ENCODE measurements at places on chromosomes 1 and 21.

GRCh38 chr1:169113613-169114119 lies 7.2 kb downstream of the ATP1B1 start:
- DNase-seq = no peak

- DNase-seq = no peak
Measured at GRCh38 chr1:150262388-150263320, 5.1 kb downstream of the CA14 start.

DNA sequence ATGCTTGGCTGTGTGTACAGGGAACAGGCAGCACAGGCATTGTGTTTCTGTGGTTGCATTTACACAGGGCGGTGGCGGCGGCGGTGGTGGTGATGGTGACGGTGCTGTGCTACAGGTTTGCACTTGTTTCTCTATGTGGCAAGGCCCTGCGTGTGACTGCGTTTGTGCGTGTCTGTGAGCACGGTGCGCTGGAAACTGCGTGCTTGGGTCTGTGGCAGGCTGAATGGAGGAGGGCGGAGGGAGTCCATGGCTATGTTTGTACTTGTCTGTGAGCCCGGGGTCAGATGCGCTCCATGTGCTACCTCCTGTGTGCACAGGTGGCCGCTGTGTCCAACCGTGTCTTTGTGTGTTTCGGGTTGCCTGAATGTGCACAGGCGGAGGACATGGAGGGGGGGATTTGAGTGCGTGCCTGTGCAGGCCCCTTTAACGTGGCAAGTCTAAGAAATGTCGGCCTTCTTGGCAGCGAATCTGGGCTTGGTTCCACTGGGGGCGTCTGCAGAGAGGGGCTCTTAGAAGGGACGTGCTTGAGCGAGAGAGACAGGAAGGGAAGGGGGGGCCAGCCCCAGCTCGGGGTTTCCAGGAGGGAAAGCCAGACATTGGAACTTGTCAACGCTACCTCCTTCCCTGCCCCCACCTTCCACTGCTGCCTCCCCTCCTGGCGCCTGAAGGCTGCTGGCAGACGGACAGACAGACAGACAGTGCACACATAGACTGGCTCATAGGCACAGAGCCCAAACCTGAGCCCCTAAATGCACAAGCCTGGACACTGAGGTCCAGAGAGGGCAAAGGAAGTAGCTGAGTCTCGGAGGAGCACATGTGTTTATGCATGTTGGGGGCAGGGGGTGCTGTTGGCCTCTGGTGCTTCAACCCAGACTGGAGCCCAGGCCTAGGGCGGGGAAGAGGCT lies 32.7 kb upstream of the WASF2 start:
- DNase-seq = peak; percentile 59

GRCh38 chr1:185490924-185491323 lies 173.9 kb upstream of the IVNS1ABP start:
- no peak for DNase-seq

- peak; percentile 20 for DNase-seq
Measured at GRCh38 chr1:172845371-172845770, 186.5 kb downstream of the FASLG start.

GRCh38 chr1:90835661-90836344 lies 118.7 kb upstream of the BARHL2 start:
- DNase-seq = no peak

GRCh38 chr1:109791495-109792043 lies 27.8 kb upstream of the EPS8L3 start:
- DNase-seq = no peak

DNA sequence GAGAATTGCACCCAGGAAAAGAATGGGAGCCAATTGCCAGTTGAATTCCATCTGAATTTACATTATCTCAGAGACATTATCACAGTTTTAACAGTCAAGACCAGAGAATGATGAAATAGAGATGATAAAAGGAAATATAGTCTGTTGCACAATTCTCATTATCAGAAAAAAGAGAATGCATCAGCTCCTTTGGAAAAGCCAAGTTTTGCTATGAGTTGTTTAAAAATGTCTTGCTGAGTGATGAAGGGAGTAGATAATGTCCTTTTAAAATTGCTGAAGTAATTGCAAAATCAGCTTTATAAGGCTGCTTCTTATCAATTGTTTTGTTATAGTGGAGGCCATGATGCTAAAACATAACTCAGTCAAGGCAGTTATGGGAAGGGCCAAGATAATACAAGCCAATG lies 37.9 kb upstream of the EEIG2 start:
- DNase-seq = no peak

DNA sequence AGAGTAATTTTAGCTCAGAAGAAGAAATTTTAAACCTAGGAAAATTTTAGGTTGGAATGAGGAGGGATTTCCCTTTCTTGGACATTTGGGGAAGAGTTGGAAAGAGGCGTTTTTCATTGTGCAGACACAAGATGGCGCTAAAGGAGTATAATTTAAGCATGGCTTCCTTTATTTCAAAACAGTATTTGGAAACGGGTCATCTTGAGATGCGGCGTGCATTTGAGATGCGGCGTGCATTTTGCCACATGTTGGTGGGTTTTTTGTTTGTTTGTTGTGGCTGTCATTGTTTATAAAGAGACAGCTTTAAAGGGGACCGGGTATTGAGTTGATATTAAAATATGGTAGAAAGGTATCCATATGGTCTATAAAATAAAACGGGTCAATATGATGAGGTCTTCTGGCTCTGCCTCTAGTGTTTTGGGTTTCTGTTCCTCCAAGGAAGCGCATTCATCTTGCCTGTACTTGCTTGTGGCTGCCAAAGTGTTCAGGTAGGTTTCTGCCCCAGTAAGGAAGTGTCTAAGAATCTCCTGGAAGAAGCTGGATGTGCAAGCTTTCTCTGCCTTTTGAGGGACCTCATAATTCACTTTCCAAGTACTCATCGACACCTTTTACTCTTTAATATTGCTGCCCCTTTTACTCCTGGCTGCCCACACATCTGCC lies 210.3 kb downstream of the SLC35F3 start:
- DNase-seq = no peak

GRCh38 chr1:38153778-38154470 lies 107.3 kb upstream of the POU3F1 start:
- DNase-seq = no peak

GRCh38 chr1:87528754-87529517 lies 200.3 kb downstream of the LMO4 start:
- DNase-seq = no peak

GRCh38 chr1:208737922-208738321 lies 493.7 kb upstream of the PLXNA2 start:
- no peak for DNase-seq

DNA sequence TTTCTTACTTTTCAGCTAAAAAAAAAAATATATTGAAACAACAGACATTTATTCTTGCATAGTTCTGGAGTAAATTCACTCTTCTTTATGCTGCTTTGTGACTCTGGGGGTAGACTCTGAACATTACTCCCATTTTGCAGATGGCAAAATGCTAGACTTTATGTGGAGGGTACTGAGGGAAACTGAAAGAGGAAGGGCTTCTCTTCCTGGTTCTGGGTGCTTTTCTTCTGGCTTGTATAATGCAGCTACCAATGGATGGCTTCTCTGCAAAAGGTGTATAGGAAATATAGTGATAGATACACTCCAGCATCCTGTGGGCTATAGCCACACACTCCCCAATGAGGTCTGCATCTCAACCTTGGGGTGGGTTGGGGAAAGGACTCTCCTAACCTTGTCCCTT lies 19.7 kb upstream of the ZBTB40 start:
- no peak for DNase-seq

- DNase-seq = no peak
Measured at GRCh38 chr1:183114441-183114840, 71.6 kb upstream of the LAMC2 start.

GRCh38 chr1:158700552-158700951 lies at the start of gene OR6K2:
OR6K2 (minus strand) TSS chr1:158700652; CDS start chr1:158700652, 0 bp downstream.
- DNase-seq = no peak

DNA sequence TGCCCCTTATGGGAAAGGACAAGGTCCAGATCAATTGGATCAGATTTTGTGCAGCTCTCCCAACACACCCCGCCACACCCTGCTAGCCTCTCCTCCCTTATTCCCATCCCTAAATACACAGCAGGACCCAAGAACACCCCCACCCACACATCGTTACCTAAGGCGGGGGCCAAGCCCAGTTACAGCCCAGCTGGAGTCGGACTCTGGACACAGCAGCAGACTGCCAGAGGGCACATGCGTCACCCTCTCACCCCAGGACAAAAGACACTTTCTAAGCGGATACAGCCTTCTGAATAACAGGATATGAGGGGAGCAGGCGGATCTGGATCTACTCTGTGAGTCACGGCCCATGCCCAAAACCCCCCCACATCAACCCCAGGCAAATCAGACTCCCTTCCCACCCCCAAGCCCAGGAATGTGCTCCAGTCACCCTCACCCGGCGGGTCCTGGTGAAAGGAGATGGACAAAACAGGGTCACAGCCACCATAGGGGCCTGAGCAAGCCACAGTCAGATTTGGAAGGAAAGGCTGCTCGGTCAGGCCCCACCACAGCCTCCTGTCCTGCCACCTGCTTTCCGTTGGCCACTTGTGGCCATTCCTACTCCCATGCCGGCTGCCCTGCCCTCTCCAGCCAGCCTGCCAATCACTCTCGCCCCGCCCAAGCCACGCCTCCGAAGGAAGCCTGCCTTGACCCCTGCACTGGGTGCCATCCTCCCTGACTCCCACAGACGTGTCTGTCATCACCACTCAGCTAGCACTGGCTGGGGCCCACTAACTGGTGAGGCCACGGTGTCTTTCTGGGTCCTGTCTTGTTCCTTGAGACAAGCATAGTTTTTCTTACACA lies 4.0 kb downstream of the S100A16 start:
- no peak for DNase-seq

DNA sequence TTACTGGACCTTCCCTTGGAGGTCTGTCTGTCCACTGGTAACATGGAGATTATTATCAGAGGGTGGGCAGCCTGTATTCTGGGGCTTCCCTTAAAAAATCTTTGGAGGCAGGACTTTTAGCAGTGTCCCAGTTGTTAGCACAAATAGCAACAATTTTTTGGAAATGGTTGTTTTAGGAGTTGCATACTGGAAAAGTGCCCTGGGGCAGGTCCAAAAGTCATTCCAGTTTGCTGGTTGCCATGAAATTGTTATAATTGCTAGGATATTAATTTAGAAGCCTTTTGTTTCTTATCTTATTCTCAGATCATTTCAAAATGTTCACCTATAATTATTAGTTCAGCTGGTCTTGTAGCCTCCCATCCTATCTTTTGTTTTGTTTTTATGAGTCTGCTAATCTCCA lies 71.0 kb downstream of the PTGS2 start:
- no peak for DNase-seq

DNA sequence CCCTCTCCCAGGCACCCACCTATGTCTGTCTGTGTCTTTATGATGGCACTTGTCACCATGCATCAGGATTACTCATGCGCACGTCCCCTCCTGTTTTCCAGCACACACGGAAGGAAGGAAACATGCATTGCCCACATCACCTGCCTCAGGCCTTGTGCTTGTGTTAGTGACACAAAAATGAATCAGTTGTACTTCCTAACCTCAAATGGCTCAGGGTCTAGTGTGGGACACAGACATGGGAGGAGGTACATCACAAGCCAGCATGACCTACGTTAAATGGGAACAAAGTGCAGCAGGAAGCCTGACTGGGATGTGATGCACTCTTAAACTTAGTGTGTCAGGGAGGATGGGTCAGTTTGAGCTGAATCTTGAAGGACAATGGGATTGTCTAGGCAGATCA lies 126.7 kb downstream of the TRABD2B start:
- no peak for DNase-seq

DNA sequence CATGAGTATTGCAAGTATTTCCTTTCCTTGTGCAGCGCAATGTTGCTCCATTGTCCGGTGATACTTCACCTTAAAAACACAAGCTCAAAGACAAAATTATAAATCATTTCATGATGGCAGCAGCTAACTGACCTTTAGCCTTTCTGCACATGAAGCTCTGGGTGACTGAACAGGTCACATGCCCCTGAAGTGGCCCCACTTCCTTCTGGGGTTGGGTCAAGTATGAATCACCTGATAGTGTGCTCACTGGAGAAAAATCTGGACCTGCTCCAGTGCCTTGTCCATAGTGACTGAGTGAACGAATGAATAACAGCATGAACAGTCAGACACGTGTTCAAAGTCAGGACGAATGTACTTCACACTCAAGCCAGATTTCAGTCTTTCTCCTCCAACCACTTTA lies 658.9 kb downstream of the NPHP4 start:
- DNase-seq = no peak

DNA sequence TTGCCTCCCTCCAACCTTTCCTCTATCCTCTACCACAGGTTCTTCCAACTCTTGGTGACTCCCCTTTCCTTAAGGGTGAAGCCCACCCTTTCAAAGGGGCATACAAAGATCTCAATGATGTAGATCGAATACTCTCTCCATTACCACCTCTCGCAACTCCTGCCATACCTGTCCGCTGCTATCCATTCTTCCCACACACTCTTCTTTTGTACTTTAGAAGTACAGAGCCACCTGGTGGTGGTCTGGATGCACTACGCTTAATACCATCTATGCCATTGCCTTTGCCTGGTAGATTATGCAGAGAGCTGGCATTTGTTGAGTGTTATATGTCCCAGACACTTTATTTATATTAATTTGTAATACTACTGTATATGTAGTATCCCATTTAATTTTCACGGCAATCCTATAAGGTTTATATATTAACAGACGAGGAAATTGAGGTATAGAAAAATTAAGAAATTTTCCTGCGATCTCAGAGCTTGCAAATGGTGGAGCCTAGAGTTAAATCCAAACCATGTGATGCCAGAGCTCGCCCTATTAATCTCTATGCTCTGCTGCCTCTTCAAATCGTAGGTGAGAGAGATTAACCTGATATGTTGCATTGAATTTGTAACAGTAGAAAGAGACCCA lies 22.9 kb downstream of the TSHB start:
- peak; percentile 56 for DNase-seq

DNA sequence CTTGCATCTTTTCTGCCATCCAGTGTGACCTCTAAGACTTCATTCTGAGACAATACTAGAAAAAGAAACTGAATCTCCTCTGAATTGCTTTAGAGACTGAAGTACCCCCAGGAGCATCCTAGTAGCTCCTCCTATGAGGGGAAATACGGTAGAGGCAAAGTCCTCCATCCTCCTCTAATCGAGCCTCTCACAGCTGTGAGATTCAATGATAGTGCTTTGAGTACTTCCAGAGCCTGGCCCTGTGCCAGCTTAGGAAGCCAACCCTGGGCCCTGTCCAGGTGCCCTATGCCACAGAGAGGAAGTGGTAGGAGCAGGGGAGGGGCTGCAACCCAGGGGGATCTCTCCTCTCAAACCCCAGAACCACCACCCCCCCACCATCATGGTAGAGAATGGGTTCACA lies 10.7 kb downstream of the RORC start:
- DNase-seq = no peak

GRCh38 chr21:26528882-26529281 lies 44.2 kb downstream of the CYYR1 start:
- no peak for DNase-seq
